ENCODE measurements at places on chromosomes 7 and 10.

GRCh38 chr7:17043012-17043877, 161.5 kb upstream of the AGR3 start:
- DNase-seq: no peak

DNA sequence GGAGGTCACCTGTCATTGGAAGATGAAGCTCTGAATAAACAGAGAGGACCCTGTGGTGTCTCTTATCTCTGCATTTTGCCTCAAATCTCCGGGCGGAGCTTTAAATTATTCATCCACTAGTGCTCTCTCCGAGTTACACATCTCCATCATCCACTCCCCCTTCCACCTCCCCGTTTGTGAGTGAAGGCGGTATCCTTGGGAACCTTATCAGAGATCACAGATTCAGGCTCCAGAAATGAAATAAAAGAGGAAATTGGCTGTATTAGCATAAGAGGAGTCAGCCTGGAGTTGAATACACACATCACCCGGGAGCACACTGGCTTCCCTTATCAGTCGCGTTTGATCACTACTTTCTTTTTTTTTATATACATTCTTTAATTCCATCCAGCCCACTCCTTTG, 1184.8 kb downstream of the GATA3 start:
- DNase-seq: no peak

GRCh38 chr10:4561296-4561695, 264.7 kb upstream of the AKR1E2 start:
- no peak for DNase-seq

DNA sequence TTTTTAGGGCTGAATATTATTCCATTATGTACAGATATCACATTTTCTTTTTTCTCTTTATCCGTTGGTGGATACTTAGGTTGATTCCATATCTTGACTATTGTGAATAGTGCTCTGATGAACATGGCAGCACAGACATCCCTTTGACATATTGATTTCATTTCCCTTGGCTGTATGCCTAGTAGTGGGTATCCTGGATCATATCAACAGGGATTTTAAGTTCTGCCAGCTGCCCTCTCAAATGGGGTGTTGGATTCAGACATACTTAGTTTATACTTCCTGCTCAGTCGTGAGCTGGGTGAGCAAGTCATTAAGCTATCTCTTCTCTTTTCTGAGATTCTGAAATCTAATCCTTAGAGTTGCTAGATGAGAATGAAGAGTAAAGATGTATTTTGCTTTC, 139.6 kb upstream of the SORCS3 start:
- no peak for DNase-seq

DNA sequence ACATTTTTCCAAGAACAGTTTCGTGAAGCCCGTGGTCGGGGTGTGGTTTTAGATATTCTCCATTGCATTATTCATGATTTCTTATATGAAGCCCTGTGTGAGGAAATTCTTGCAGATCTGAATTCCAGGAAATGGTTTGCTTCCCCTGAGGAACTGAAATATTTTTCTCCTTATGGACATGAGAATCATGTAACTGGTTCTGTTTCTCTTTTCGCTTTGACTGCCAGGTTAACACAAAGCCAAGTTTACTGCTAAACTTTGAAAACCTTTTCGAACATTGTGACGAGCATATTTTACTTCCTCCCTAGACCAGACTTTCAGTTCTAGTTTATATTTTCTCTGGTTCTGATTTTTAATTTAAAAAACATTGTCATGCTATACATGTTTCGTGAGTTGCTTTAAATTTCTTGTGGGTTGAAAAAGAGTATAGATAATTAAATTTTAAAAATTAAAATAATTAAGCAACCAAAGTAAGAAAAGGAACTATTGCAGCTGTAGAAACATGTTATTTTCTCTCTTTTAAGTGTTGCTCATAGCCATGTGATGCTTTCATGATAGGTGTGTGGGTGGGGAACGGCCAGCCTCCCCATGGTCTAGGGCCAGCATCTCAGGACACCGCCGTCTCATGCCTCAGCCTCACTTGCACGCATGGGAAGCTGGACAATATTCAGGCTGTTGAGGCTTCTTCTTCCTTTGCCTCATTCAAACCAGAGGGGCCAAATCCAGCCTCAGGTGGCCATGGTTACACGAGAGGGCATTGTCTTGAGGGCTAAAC, 97.1 kb downstream of the CREB5 start:
- no peak for DNase-seq

- DNase-seq: no peak
These were observed 27.0 kb upstream of the HIBADH start for GRCh38 chr7:27689591-27690164.

DNA sequence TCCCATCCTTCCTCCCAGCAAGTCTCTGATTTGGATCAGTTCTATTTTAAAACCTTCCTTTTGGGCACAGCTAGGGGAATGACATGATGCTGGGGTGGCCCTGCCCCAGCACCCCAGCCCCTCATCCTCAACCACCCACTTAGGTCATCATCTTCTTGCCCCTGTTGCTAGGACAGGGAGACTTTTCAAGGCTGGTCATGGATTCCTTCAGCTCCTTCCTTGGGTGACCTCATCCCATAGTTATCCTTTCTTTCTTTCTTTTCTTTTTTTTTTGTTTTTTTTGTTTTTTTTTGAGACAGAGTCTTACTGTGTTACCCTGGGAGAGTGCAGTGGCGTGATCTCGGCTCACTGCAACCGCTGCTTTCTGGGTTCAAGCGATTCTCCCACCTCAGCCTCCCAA, 127.2 kb downstream of the WDFY4 start:
- DNase-seq: no peak

- DNase-seq: peak; percentile 66
These were observed 7.8 kb upstream of the CCNY start for GRCh38 chr10:35328404-35329037.

DNA sequence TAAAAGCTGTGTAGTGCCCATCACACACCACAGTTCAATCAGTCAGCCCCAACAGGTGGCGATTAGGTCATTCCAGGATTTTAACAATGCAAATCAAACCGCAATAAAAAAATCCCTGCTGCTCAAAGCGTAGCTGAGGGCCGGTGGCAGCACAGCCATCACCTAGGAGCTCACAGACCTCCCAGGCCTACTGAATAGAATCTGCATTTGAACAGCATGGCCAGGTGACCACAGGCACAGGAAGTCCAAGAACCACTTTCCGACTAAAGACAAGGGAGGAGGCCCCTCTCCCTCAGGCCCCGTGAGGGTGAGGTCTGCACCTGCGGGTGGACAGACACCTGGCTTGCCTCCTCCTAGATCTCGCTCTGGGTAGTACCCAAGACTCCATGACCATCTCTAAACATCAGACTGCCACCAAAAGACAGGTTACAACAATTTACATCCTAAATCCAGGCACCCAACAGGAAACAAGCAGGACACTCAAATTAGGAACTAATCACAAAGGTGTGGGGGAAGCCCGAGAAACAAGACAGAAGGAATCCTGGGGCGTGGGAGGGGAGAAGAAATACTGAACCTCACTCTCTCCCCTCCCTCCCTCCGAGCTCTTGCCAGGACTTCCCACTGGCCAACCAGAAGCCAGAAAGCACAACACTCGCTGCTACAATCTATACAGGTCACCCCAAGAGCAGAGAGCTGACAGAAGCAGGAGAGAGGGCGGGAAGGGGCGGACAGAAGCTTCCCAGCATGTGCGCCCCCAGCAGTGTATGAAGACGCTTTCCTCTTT, 19.2 kb downstream of the GNA12 start:
- no peak for DNase-seq

- DNase-seq: no peak
These were observed 3.5 kb downstream of the EXOSC1 start for GRCh38 chr10:97442277-97442676.

DNA sequence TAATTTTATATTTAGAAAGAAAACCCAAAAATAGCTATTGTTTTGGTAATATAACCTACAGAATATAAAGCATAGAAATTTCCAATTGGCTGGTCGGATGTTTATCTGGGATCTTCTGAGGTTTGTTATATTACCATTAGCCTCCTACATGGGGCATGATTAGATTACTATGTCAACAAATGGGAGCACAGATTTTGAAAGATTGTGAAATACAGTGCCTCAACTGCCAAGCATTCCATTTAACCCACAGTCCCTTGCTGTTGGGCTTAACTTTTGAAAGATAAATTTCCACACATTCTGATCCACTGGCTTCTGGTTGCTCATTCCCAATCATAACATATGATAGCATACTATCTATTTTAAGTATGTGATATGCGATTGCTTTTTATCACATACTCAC, 455.4 kb upstream of the C7orf33 start:
- DNase-seq: peak; percentile 16

DNA sequence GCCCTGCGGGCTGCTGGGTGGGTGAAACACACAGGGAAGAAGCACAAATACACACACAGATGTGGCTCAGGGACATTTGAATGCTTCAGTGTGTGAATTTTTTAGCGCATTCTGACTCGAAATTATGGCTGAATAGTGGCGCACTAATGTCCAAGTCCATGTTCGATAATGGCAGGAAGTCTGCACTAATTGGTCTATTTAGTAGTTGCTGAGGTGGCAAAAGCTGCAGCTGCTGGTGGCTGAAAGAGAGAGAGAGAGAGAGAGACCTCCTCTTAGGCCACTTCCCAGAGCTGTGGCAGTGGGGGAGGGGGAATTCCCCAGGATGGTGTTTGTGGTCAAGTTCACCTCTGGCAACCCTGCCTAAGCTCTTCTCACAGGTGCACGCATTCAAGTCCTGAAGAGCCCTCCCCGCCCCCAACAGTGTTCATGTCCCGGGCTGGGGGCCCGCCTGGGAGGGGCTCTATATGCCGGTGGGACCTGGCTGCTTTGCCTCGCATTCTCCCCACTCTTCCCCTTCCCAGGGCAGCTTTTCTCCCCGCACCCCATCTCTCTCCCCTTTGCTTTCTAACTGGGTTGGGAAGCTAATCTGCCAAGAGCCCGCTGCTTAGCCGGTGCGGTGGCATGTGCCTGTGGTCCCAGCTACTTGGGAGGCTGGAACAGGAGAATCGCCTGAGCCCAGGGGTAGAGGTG, 6.0 kb upstream of the MNX1 start:
- DNase-seq: no peak

DNA sequence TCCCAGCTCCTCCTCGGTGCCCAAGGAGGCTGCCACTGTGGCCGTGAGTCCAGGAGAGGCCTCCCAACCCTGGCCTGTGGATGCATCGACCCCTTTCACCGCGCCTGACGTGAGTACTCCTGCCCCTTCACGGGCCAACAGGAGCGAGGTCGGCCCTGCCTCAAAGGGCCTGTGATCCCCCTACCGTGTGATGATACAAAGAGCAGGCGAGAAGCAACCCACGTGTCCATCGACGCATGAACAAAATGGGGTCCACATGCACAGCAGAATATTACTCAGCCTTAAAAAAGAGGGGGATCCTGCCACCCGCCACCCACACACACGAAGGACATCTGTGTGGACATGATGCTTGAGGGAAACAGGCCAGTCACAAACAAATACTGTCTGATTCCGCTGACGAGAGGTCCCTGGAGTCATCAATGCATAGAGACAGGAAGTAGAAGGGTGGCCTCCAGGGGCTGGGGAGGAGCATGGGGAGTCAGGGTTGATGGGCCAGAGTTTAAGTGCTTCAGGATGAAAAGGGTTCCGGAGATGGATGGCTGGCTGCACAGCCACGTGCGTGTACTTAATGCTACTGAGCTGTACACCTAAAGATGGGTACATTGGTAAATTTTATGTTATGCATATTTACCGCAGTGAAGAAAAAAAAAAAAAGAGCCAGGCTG, 151.9 kb downstream of the PRKAG2 start:
- no peak for DNase-seq

DNA sequence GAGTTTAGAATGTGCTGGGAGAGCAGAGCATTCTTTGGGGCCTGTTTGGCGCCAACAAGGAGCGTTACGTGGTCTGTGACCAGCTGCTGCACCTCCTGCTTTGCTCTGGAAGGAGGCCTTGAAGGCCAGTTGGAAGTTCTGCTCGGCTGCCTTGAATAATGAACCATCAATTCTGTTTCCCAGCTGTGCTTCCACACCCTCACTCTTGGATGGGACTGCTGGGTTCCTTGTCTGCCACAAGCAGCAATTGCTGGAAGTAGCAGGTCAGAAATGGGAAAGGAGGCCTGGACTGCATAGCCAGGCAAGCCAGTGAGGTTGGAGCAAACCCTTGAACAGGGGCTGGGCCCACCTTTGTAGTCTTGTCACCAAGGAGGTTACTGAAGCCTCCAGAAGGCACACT, 86.6 kb upstream of the INSYN2A start:
- no peak for DNase-seq

DNA sequence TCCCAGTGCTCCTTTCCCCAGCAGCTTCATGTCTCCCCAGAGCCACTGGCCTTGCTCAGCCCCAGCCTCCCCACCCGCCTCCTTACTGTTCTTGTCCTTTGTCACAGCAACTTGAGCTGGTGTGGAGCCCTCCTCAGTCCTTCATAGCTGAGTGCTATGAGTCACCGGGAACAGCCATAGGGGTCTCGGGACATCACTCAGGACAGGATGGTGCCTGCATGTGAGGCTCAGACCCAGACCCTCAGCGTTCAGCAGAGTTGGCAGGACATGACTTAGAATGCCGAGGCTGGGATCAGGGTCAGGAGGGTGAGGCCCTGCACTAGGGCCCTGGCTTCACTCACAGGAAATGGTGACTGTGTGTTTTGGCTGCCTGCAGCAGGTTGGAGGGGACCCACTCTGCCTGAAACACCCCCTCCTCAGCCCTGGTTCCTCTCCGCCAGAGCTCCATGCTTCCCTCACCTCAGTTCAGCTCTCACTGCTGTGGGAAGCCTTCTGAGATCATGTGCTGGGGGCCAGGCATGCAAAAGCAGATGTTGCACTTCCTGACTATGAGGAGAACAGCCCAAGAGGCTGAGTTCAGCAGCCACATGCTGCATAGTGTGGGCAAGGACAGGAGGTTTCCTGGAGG, 40.7 kb upstream of the GJD4 start:
- DNase-seq: no peak

- DNase-seq: no peak
These were observed 73.2 kb downstream of the SFMBT2 start for GRCh38 chr10:7337431-7338171.

GRCh38 chr10:118595598-118596425, at the start of gene PRLHR:
Gene PRLHR, minus strand, starts transcription at chr10:118595648. Its CDS starts 404 bp downstream, at chr10:118595244.
- DNase-seq: no peak

- DNase-seq: no peak
These were observed 163.9 kb upstream of the PPP1R3A start for GRCh38 chr7:114082642-114083165.

DNA sequence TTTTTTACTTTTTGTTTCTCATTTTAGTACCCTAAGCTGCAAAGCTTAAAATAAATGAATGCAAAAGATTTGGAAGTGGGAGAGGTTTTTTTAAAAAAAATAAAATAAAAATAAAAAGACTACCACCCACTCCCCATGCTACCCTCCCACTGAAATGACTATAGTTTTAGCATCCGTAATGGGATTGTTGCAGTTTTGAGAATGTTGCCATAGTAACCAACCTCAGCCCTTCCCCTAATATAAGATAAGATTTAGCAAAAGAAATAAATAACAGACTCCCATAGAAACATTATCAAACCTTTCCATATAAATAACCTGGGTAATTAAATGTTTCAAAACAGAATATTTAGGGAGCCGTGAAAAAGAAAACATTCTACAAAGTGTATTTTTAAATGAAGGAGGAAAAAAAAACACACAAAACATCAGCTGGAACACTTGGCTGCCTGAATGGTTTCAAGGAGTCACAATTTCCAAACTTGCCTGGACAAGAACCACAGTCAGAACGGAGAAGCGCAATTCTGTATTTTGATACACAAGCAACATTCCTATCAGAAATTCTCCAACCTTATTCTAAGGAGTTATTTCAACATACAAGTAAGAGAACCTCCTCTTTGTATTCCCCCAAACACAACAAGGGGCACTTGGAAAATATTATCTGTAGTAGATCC, 57.4 kb downstream of the DGKI start:
- no peak for DNase-seq

- no peak for DNase-seq
These were observed 768 bp upstream of the CPA1 start for GRCh38 chr7:130379532-130379920.

All from AG04449 (cell line).